NCI-H1105 treated with DMSO at 0.1 percent for 48 hours (cell line): ENCODE measurements at places on chromosomes 13 and 19.

GRCh38 chr13:91056746-91057145 lies 290.7 kb upstream of the MIR17HG start:
- no peak for DNase-seq

DNA sequence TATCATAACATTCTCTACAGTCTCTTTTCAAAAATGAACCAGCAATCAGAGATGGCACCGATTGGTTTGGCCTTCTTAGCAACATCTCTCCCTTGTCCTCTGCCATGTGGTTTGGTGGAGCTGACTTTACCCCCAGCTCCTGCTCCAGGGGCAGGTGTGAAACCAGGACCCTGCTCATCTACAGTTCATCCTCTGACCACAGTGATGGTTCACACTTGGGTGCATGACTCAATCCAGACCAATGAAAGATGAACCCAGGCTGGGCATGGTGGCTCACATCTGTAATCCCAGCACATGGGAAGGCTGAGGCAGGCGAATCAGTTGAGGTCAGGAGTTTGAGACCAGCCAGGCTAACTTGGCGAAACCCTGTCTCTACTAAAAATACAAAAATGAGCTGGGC lies 33.6 kb upstream of the FFAR2 start:
- no peak for DNase-seq

GRCh38 chr19:42401365-42402303 lies 11.5 kb upstream of the CNFN start:
- peak; percentile 76 for DNase-seq

- no peak for DNase-seq
Observed at GRCh38 chr19:14475251-14476073, at the start of gene PTGER1. Gene PTGER1, minus strand, starts transcription at chr19:14475354. Its CDS starts 1,034 bp downstream, at chr19:14474320.

GRCh38 chr19:41320185-41320518 lies 10.2 kb downstream of the CCDC97 start:
- no peak for DNase-seq

- DNase-seq: no peak
Observed at GRCh38 chr19:8194528-8195267, 14.5 kb upstream of the CERS4 start.

- DNase-seq: no peak
Observed at GRCh38 chr13:90032841-90033493, 1314.5 kb upstream of the MIR17HG start.

DNA sequence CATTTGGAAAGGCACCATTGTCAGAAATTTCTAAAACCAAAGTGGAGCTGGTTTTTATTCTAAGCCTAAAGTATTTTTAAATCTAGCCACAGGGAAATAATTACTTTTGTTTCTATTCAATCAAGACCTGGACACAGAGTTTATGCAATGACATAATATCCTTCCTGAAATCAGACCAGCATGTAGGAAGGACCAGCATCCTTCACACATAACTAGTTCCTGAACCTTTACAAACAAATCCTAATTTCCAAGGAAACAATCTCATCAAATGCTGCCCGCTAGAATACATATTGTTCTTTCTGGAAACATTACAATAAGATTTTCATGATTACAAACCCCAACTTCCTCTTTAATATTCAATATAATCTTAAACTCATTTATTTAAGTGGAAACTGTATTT lies 1.5 kb downstream of the STARD13 start:
- DNase-seq: no peak

GRCh38 chr13:29859971-29860370 lies 9.6 kb upstream of the UBL3 start:
- no peak for DNase-seq

DNA sequence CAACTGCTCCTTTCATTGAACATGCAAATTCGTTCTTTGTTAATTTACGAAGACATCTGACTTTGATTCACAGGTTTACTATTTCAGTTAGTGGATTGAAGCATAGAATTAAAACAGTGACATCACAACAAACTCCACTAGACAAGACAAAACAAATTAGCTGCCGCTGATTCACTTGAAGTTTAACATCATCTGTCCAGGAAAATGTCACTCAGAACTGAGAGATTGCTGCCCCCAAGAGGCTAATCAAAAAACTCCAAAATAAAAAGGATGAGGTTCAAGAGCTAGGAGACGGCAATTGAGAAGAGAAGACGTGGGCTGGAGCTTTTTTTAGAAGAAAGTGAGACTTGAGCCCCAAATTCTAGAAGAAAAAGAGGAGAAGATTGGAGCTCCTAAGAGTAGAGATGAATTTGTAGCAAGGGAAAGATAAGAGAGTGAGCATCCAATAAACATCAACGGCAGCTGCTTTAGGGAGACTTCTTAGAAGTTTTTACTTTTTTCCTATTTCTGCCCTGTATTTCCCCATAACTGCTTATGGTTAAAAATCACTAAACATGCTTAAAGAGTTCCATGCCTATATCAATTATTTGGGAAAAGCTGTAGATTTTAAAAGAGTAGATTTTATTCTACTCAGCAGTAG lies 40.8 kb upstream of the TPP2 start:
- DNase-seq: peak; percentile 60

GRCh38 chr19:30105727-30106126 lies 163.7 kb downstream of the URI1 start:
- DNase-seq: no peak

- no peak for DNase-seq
Observed at GRCh38 chr19:45790942-45791341, 1.7 kb downstream of the DMWD start.

DNA sequence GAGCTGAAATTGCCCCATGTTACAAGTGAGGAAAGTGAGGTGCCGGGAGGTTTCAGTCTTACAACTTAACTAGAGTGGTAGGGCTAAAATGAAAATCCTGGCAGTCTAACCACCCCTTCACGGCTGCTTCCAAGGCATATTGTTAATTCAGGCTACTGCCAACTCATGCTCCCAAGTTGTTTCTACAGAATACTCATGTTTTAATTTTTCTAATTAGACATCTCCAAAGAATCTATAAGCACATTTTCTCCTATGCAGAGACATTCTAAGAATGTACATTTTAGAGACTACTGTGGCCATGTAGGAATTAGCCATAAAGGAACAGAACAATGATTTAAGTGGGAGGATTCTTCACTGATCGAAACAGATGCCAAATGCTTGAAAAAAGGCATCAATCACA lies 7.0 kb upstream of the TSC22D1 start:
- DNase-seq: no peak

- DNase-seq: no peak
Observed at GRCh38 chr13:67156723-67157060, 73.4 kb downstream of the PCDH9 start.

DNA sequence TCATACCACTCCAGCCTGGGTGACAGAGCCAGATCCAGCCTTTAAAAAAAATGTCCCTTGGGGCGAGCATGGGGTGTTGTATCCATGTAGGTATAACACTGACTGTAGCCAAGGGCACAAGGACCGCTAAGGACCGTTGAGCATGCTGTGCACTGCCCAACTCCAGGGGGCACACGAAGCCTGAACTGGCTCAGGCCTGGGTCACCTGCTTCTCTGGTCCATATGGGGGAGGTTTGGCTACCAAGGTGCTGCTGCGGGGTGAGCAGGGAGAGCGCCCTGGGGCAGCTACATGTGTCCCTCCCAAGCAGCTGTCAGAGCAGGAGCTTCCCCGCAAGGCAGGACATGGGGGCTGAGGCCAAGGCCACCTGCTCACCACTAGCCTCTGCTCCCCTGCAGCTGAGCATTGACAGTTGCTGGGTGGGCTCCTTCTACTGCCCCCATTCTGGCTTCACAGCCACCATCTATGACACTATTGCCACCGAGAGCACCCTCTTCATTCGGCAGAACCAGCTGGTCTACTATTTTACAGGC lies 16.3 kb downstream of the CATSPERG start:
- DNase-seq: no peak

- peak; percentile 12 for DNase-seq
Observed at GRCh38 chr19:17902701-17903100, 30.1 kb upstream of the CCDC124 start.

GRCh38 chr19:11861301-11861700 lies 12.8 kb downstream of the ZNF439 start:
- no peak for DNase-seq

- no peak for DNase-seq
Observed at GRCh38 chr13:38518328-38518727, 168.5 kb upstream of the FREM2 start.

DNA sequence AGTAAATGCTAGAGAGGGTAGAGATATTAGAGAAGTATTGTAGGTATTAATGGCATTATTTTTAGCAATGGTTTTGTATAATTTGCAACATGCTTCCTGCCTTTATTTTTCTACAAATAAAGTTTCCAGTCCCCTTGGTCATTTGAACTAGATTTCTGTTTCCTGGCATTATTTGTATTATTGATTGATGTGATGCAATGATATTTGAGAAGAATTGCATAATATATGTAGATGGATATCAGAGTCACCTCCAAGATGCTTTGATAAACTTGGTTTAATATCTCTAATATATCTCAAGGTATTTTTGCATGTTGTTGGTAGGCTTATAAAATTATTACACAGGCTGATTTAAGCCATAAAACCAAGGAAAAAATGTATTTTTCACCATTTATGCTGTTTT lies 1054.5 kb downstream of the SLITRK1 start:
- DNase-seq: no peak

DNA sequence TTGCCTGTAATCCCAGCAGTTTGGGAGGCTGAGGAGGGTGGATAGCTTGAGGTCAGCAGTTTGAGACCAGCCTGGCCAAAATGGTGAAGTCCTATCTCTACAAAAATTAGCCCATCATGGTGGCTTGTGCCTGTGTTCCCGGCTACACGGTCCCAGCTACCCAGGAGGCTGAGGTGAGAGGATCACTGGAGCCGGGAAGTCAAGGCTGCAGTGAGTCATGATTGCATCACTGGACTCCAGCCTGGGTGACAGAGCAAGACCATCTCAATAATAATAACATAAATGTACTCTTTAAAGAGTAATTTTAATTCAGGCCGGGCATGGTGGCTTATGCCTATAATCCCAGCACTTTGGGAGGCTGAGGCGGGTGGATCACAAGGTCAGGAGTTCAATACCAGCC lies 38.7 kb downstream of the SKA3 start:
- DNase-seq: no peak

GRCh38 chr13:105201351-105201750 lies 1334.1 kb downstream of the EFNB2 start:
- DNase-seq: no peak

GRCh38 chr13:45410466-45410865 lies 7.7 kb downstream of the SLC25A30 start:
- no peak for DNase-seq

DNA sequence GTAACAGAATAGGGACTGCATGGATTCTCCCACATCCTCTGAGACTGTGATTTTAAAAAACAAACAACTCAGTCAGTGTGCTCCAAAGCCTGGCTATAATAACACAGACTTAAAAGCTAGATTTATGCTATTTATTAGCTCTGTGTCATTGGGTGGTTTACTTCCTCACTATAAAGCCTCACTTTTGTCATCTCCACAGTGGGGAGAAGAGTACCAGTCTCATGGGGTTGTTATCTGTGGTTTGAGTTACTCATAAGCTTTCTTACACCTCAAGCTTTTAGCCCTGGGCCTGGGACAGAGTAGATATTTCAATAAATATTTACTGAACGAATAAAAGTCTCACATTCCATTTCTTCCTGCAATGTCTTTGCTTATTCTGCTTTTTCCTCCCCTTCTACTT lies 5.3 kb downstream of the RNASEH2B start:
- DNase-seq: no peak

GRCh38 chr19:39413911-39414608 lies 1.6 kb downstream of the PLEKHG2 start:
- DNase-seq: no peak

- DNase-seq: no peak
Observed at GRCh38 chr13:32956595-32956933, 59.7 kb upstream of the KL start.

GRCh38 chr13:24172071-24172470 lies 11.6 kb downstream of the SPATA13 start:
- DNase-seq: no peak

DNA sequence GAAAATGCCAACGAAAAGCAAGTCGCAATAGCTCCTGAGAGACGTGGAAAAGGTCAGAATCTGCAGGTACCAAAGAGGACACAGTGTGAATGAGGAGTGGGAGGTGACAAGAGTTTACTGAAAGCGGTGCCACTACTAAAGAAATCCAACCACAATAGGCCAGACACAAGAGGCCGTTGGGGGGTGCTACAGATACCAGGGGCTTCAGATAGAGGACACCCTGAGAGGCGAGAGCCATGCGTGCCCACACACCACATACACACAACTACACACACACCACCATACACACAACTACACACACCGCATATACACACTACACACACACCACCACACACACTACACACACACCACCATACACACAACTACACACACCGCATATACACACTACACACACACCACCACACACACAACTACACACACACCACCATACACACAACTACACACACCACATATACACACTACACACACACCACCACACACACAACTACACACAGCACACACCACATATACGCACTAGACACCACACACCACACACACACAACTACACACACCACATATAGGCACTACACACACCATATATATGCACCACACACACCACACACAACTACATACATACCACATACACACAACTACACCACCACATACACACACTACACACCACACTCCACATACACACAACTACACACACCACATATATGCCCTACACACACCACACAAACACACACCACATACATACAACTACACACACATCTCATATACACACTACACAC lies 28.5 kb downstream of the CRYL1 start:
- no peak for DNase-seq

GRCh38 chr19:40810160-40810559 lies 11.2 kb downstream of the EGLN2 start:
- DNase-seq: no peak

GRCh38 chr13:25232937-25233515 lies 54.3 kb downstream of the MTMR6 start:
- peak; percentile 30 for DNase-seq

- DNase-seq: no peak
Observed at GRCh38 chr19:3338541-3339181, 27.7 kb upstream of the NFIC start.

- no peak for DNase-seq
Observed at GRCh38 chr13:74171641-74172040, 37.4 kb upstream of the KLF12 start.

GRCh38 chr19:50341091-50341564 lies 12.0 kb upstream of the KCNC3 start:
- DNase-seq: no peak

DNA sequence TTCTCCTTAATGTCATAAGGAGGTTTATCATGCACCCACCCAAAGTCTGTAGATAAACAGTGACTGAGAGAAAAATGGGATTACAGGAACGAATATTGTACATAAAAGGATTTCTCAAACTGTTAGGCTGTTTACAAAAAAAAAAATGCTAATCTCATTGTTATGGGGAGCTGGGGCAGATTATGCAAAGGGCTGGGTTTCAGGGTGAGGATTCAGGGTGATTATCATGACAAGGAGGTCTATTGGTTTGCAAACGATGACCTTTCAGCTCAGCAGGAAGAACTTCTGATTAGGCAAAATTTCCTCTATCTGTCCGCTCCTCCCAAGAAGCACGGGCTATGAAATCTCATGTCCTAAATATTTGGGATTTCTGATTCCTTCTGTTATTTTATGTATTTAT lies 41.4 kb downstream of the NLRP12 start:
- no peak for DNase-seq

- no peak for DNase-seq
Observed at GRCh38 chr19:14400951-14401431, 18.1 kb downstream of the DDX39A start.
